Dermis microvascular lymphatic vessel endothelial cell (primary cell): ENCODE measurements at places on chromosomes 11 and 22. TPM values are rescaled to one million over a fixed set of nuclear protein-coding genes. Genes with fewer than 3 reads are reported as not detected.

PRR14L gene
- total RNA-seq, result 15.3 and 17.4 TPM in 2 replicates

ACRV1 gene
- 0.13 TPM in 1 of 2 replicates, not detected in the other for total RNA-seq

ACTN3 gene
- under 0.01 TPM in 2 replicates for total RNA-seq

GRIA4 gene
- not detected in 2 replicates for total RNA-seq

OR5AS1 gene
- total RNA-seq, result not detected in 2 replicates

LRRC10B gene
- under 0.01 TPM in 1 of 2 replicates, not detected in the other for total RNA-seq

OR5B21 gene
- total RNA-seq, result not detected in 2 replicates

RHOD gene
- total RNA-seq, result 16.9 and 24.0 TPM in 2 replicates

C22orf31 gene
- not detected in 2 replicates for total RNA-seq

OR51M1 gene
- total RNA-seq, result not detected in 2 replicates

LDHAL6A gene
- not detected in 2 replicates for total RNA-seq

OR52H1 gene
- 0.13 TPM in 2 replicates for total RNA-seq

GLB1L2 gene
- total RNA-seq, result 0.25 and 0.39 TPM in 2 replicates

MYBPC3 gene
- not detected in 2 replicates for total RNA-seq

KIAA1671 gene
- total RNA-seq, result 34.8 and 40.0 TPM in 2 replicates

RAC2 gene
- total RNA-seq, result 11.8 and 12.8 TPM in 2 replicates

CKAP5 gene
- 47.4 and 61.4 TPM in 2 replicates for total RNA-seq

NRIP3 gene
- total RNA-seq, result 0.63 and 1.2 TPM in 2 replicates

FLRT1 gene
- total RNA-seq, result not detected in 2 replicates

HORMAD2 gene
- not detected in 2 replicates for total RNA-seq

IGF2 gene
- total RNA-seq, result 1.9 and 22.0 TPM in 2 replicates

CD248 gene
- total RNA-seq, result under 0.01 and 0.13 TPM in 2 replicates

PGGHG gene
- 6.7 and 13.9 TPM in 2 replicates for total RNA-seq
